Stimulated activated CD4-positive, alpha-beta T cell treated with anti-CD3 and anti-CD28 coated beads, TNF-alpha, amount 100 ng/mL, for 48 hours (primary cell): ENCODE measurements at places on chromosomes 13 and 19.
A peak's percentile ranks its signal among the peaks of the same experiment; 100 is the strongest.

DNA sequence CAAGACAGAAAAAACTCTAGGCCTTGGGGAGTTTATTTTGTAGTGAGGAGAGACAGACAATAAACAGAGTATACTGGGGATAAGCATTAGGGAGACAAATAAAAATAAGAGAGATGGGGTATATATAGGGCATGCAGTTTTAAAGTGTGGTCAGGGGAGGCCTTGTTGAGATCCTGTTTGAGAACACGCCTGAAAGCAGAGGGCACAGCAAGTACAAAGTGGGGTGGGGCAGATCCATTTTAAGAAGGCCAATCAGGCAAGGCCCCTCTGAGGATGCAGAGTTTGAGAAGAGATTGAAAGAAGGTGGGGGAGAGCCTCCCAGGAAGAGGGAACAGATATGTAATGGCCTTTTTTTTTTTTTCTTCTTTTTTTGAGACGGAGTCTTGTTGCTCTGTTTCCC, 2.1 kb downstream of the PPP2R1A start:
- DNase-seq = no peak

GRCh38 chr13:109494925-109495369, 291.4 kb downstream of the IRS2 start:
- no peak for DNase-seq

GRCh38 chr19:41501854-41502253, 58.9 kb downstream of the ERICH4 start:
- no peak for DNase-seq

GRCh38 chr19:16829010-16829821, at the start of gene SIN3B:
Gene SIN3B (plus strand): TSS chr19:16829398. CDS start chr19:16829421, 23 bp downstream.
- peak; percentile 81 for DNase-seq

DNA sequence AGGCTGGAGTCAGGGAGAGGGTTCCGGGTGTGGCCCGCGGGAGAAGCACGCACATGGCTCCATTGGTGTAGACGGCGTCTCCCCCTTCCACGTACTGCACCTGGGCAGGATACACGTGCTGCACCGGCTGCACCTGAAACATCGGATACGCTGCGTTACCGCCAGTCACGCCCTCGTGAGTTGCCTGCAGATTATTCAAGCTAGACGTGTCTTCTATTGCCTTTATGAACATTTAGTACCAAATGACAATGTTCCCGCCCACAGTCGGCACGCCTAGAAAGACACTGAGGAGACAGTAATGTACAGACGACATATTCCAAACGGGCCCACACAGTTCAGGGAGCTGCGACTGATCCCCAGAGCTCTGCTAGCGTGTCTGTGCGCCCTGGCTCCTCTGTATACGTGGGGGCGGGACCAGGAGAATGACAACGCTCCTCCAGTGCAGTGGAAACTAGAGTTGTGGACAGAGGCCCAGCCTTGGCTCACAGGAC, 64.1 kb upstream of the RANBP3 start:
- DNase-seq = no peak

DNA sequence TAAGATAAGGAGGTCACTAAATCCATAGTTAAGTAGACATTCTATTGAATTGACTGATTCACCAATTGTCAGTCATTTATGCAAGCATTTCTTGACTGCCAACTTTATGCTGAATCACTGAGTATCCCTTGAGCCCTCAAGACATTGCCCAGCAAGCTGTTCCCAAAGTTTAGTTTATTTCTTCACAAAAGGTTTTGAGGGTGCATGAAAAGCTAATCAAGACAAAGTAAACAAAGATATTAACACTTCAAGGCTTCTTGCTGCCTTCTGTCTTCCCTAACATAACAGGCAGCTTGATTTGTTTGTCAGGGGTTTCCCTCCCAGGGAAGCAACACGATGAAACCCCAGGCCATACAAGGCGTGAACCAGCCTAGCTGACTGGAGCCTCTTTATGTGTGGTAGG, 374.4 kb downstream of the SPRY2 start:
- DNase-seq = no peak

DNA sequence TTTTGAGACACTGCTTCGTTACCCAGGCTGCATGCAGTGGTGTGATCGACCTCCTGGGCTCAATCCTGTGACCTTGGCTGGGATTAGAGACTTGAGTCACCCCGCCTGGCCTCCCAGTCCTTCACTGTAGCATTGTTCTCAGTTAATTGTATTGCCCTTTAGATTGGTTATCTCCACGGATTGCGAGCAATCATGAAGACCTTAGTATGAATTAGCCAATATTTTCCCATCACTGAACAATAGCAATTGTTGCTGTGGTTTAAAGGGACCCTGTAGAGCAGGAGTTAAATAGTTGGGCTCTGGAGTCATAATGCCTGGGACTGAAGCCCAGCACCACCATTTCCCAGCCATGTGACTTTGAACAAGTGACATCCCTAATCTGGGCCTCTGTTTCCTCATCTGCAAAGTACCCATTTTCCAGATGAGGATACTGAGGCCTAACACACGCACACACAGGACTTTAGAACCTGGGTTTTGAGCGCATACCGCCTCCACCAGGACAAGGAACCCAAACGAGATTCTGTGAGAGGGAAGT, 8.4 kb downstream of the PPP1R14A start:
- DNase-seq = no peak

GRCh38 chr13:40402931-40403431, 263.5 kb downstream of the FOXO1 start:
- no peak for DNase-seq

- DNase-seq = no peak
Observed at GRCh38 chr19:49642492-49643035, 555 bp downstream of the SCAF1 start.

DNA sequence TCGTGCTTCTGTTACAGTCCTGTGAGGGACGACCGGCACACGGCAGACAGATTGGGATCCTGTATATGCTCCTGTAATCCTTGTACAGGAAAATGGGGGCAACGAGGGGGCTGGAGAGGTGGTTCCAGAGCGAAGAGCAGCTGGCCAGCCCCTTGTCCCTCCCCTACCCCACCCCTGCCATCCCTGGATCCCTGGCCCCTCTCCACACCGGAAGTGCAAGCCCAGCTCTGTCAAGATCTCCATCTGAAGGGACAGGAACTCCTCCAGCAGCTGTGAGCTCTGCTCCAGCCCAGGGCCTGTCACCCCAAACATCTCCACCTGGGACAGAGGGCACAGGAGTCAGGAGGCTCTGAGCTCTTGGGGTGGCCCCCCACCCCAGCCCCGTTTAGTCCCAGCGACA, 5.5 kb upstream of the CCER2 start:
- DNase-seq = no peak

GRCh38 chr19:28887920-28888618, 324.9 kb downstream of the UQCRFS1 start:
- no peak for DNase-seq

DNA sequence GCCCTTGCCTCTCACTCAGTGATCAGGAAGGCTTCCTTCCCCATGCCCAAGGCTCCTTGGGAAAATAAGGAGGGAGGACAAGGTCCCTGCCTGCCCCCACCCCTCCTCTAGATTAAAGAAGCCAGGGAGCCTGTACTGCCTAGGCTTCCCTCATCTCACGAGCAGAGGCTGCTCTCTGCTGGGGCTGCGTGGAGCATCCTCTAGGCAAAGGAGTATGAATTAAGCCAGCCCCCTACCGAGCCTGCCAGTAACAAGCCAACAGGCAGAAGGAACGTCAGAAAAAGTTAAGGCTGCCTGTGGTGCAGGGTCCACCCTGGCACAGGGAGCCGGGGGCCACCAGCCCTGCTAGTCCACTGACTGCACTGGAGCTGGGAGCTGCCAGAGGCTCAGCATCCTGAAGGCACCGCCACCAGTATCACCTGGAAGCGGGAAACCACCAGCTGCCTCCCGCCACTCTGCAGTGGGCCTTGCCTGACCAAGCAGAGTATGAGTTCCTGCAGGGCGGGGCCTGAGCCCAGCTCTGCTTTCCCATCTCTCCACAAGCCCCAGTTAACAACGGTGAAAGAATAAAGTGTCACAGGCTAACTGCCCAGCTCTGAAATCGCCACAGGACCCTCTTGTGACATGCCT, 6.8 kb downstream of the NAPA start:
- no peak for DNase-seq

GRCh38 chr19:8630796-8631424, 477 bp downstream of the NFILZ start:
- no peak for DNase-seq

- DNase-seq = no peak
Observed at GRCh38 chr13:38758277-38758676, 71.4 kb downstream of the FREM2 start.

GRCh38 chr19:10207026-10207425, 12.3 kb upstream of the DNMT1 start:
- DNase-seq = no peak

DNA sequence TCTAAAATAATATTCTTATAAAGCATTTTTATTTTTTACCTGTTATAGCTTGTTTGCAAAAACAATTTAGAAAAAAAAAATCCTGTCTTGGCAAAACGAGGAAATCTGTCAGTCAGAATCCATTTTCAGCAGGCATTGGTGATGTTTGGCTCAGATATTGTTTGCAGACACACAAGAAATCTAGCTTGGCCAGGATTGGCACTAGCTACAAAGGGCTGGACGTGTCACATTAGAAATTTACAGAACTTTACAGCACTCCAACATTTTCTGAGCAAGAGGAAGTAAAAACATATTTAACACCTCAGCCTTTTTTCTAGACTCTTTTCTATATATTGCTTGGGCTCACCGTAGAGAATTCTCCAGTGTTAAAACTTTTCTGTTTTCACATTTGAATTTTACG, 9.9 kb downstream of the ZNF91 start:
- DNase-seq = no peak

- DNase-seq = no peak
Observed at GRCh38 chr19:709196-709964, 645 bp downstream of the PALM start.

DNA sequence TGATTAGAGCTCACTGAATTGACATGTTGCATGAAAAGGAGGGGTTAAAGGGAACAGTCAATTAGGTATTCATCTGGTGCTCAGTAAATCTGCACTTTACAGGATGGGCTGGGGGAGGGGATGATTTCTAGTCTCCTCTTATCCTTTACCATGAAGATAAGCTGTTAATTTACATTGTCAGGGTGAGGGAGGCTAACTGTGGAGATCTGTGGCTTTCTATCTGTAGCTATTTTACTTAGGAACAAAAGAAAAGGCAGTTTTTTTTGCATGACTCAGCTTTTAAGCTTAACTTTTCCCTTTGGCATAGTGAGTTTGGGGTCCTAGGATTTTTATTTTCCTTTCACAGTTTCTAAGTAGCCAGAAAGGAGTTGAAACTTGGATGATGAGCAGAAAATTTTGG, 253.3 kb downstream of the LMO7 start:
- DNase-seq = no peak

GRCh38 chr13:98033277-98034247, 80.1 kb downstream of the IPO5 start:
- no peak for DNase-seq

GRCh38 chr19:30810726-30811125, 438.5 kb downstream of the ZNF536 start:
- no peak for DNase-seq

GRCh38 chr13:54945973-54946372, 1917.4 kb downstream of the OLFM4 start:
- DNase-seq = no peak
